ENCODE measurements at places on chromosomes 6 and 20.

DNA sequence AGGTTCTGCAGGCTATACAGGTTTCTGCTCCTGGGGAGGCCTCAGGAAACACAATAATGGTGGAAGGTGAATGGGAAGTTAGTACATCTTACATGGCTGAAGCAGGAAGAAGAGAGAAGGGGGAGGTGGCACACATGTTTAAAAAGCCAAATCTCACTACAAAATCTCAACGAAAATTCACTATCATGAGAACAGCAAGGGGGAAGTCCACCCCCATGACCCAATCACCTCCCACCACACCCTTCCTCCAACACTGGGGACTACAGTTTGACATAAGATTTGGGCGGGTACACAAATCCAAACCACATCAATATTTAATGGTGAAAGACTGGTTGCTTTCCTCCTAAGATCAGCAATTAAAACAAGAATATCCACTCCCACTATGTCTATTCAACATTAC is 13.8 kb upstream of the POLR1H start:
- DNase-seq: no peak

GRCh38 chr20:50883856-50884255 is 47.4 kb downstream of the ADNP start:
- no peak for DNase-seq

DNA sequence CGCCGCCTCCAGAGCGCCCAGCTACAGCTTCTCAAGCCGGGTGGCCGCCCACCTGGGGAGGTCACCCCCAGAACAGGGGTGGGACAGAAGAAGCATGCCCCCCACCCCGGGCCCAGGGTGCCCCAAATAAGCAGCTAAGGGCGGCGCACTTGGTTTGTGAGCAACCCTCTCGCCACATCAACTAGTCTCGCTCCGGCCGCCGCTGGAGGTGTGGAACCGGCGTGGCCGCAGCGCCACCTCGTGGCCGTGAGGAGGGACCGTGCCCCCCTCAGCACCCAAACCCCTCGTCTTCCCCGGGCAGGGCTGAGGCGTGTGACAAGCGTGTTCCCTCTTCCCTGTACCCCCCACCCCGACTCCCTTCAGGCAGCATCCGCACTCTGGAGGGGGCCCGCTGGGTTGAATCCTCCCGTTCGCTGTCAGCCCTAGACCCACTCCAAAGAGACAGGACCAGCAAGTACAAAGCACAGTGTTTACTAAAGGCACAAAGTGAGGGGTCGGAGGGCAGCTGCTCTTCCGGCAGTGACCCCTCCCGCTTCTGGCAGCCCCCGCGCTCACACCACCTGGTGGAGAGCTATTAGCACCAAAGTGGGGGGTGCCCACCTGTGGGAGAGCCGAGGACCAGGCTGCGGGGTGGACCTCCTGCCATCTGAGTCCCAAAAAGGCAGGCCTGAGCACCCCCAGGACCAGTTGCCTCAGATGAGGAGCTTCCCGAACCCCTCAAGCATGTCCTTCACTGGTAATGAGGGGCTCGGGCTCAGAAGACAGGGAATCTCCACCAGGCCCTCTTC is 45.4 kb downstream of the MDFI start:
- DNase-seq: peak; percentile 78

GRCh38 chr6:150038202-150039062 is 13.1 kb upstream of the RAET1L start:
- no peak for DNase-seq

DNA sequence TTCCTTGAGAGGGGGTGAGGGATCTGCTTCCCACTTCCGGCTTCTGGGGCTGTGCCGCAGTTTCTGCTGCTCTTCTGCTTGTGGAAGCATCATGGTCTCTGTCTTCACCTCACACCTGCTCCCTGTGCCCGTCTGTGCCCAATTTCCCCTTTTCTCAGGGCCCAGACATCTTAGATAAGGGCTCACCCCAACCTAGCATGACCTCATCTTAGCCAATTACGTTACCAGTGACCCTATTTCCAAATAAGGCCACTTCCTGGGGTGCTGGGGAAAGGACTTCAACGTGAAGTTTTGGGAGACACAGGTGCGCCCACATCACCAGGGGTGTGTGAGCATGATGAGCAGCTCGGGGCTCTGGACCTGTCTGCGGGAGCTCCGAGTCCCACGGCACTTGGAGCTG is 20.7 kb upstream of the RBBP8NL start:
- no peak for DNase-seq

- DNase-seq: no peak
Measured at GRCh38 chr6:165770397-165771082, 107.5 kb upstream of the PDE10A start.

DNA sequence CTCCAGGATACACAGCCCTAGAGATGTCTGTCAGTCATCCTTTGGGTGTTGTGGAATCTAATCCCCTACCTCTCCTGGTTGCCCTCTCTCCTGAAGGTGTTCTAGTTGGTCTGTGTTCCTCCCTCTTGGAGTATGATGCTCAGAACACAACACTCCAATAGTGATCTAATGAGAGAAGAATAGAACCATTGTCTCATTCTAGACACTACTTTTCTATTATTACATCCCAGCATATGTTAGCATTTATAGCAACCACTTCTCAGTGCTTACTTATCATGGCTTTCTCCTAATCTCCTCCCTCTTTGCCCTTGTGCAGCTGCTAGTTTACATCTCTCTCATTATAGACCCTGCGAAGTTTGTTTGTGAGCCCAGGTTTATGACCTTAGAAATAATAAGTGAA is 109.0 kb downstream of the UNC5CL start:
- DNase-seq: no peak

DNA sequence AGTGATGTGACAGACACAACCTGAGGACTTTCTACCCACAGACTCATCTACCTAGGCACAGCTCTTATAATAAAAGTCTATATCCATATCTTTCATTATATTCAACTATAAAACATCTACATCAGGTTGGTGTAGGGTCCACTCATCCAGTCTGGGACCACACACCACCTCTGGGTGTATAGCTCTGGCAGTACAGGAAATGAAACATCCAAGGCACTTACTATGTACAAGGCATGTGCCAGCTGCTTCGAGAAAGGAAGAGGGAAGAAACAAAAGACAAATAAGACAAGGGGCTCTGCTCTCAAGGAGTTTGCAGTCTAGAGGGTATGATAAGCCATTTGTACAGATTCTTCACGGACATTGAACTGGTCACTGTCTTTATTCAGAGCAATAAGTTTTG is 18.6 kb downstream of the KIF13A start:
- DNase-seq: no peak

- DNase-seq: no peak
Measured at GRCh38 chr6:24658573-24659560, 7.8 kb downstream of the TDP2 start.

- no peak for DNase-seq
Measured at GRCh38 chr6:72955666-72956065, 269.6 kb downstream of the KHDC1L start.

DNA sequence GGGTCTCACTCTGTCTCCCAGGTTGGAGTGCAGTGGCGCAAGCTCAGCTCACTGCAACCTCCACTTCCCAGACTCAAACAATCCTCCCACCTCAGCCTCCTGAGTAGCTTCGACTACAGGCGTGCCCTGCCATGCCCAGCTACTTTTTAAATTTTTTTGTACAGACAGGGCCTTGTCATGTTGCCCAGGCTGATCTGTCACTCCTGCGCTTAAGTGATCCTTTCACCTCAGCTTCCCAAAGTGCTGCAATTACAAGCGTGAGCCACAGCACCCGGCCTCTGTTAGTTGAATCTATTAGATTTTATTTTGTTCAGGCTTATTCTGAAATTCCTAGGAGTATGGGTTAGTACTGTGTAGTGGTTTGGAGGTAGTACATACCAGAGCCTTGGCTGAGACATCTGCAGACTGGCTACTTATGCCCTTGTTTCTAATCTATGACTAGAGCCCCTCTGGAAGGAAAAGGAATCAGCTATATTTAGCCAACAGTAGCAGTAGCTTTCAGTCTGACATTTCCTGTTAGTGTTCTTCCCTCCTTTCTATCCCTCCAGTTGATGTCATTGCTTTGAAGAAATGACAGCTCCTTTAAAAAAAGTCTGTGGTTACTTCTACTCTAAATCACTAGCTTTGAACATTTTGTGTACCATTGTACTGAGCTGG is 74.4 kb downstream of the ITCH start:
- no peak for DNase-seq

DNA sequence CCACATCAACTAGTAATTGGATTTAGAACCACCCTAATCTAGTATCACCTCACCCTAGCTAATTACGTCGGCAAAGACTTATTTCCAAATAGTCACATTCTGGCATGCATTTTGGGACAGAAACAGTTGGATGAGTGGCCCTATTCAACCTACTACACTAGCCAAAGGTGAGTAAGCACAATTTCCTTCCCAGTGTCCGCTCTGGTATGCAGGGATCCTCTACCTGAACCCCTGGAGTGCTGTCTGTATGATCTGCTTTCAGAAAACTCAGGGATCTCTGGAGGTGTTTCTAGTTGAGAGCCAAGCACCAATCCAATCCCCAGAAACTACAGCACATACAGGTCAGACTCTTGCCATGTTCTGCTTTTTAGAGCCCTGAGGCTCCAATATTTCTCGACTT is 717.4 kb upstream of the MANEA start:
- DNase-seq: no peak

GRCh38 chr6:44040786-44041185 is 86.5 kb downstream of the MRPL14 start:
- DNase-seq: no peak

DNA sequence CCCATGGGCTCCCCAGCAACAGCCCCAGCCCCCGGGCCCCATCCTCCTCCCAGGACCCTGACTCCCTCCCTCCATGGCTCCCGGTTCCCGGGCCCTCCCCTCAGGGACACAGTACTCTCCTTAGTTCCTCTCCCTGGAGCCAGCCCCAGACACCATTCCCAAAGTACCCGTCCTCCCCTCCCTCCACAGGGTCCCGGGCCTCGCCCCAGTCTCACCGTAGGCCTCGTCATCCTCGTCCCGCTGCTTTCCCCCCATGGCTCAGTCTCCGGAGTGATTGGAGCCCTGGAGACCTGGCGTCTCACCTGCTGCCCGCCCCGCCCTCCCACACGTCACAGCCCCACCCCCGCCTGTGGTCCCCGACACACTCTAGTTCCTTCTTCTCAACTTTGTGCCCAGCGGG is at the start of gene SLC44A4:
Gene SLC44A4, minus strand, starts transcription at position 272 of the 400 bp plus-strand sequence. Its CDS starts 17 bp downstream, at position 255.
- DNase-seq: no peak

DNA sequence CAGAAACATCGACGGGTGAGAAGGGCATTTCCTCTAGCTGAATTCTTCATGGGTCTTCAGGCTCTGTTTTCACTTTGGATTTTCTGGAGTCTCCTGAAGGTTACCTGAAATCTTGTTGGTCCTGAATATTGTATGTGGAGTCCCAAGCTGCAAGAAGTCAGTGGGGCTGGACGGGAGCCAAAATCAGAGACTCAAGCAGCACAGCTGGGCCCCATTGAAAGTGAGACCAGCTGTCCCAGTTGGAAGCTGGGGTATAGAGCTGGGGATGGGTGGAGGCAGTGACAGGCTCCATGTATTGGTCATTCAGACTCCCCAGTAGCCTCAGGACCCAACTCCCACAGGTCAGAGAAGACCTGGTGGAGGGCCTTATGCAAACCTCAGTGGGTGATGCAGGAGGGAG is 111.3 kb upstream of the MLN start:
- DNase-seq: no peak

GRCh38 chr6:38876475-38876874 is 161.4 kb downstream of the DNAH8 start:
- no peak for DNase-seq

DNA sequence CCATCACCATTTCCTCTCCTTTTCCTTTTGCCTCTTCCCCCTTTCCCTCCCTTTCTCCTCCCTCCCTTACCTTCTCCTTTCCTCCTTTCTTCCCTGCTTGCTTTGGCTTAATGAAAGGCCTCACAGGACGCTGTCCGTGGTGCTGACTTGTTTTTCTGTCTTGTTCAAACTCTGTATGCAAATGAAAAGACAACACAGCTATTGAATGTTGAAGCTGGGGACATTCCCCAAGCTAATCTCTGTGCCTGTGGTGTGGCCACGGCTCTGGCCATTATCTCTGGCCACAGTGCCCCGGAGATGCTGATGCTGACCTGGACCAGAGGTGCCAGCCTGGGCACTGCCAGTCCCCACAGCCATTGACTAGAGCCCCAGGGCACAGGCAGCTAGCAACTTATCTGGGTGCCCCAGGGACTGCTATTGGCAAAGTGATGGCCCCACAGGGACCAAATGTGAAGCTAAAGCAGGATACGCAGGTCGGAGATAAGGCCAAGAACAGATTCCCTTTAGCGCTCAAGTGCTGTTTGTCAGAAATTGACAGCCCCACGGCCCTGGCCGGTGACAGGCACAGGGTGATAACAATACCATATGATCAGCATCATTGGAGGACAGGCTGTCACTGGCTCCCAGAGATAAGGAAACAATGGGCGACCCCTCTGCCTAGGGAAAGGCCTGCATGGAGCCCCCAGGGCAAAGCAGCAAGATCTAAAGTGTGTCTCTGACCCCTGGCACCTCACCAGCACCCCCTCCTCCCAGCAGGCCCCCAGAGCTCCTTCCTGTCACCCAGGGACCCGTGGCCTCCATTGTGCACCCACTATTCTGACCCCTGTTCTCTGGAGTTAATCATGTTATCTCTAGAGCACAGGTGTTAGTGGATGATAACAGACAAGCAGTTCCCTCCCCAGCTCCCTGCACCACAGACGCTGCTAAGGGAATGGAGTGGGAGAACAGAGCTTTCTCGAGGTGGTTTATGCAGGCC is 31.6 kb upstream of the SLC32A1 start:
- peak; percentile 73 for DNase-seq

GRCh38 chr6:15604843-15605242 is 58.0 kb downstream of the DTNBP1 start:
- DNase-seq: no peak

GRCh38 chr20:8812817-8813216 is 256.1 kb upstream of the PLCB4 start:
- DNase-seq: no peak

GRCh38 chr6:26739811-26740210 is 80.3 kb upstream of the ZNF322 start:
- no peak for DNase-seq

DNA sequence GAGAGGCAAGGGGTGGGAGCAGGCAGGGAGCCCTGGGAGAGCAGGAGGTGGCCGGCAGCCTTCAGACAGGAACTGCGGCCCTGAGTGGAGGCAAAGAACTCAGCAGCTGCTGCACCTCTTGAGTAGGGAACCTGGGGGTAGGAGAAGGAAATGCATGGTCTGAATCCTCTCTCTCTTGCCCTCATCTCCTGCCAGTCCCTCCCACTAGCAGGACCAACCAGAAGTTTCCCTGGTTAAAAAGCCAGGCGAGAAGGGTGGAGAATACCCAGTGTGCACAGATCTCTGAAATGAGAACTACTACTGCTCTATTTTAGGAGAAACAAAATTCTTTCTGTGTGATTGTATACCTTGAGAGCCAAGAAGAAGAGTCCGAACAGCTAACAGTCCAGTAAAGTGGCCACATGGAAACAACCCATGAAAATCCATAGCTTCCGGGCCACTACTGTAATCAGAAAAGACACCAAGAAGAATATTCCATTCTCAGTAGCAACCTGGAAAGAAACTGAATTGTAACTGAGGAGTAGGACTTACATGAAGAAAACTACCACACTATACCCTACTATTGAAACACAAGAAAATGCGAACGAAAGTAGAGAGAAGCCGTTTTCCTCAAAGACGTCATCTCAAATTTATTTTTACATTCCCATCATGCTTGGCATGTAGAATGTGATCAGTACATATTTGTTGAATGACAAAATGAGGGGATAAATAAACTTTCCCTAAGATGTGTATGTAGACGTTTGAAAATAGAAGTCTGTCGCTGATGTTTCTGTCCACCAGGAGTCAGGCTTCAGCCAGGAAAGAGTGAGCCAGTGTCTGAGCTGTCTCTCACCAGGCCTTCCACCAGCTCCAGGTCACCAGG is 25.6 kb downstream of the WRNIP1 start:
- DNase-seq: peak; percentile 56

Measured in liver (tissue), 10 donors.